Caco-2 (cell line): ENCODE measurements at places on chromosomes 1 and 21.

- no peak for DNase-seq
Measured at GRCh38 chr1:208333676-208334075, 89.5 kb upstream of the PLXNA2 start.

GRCh38 chr1:2189459-2190425, 4.8 kb downstream of the FAAP20 start:
- peak; percentile 94 for DNase-seq

DNA sequence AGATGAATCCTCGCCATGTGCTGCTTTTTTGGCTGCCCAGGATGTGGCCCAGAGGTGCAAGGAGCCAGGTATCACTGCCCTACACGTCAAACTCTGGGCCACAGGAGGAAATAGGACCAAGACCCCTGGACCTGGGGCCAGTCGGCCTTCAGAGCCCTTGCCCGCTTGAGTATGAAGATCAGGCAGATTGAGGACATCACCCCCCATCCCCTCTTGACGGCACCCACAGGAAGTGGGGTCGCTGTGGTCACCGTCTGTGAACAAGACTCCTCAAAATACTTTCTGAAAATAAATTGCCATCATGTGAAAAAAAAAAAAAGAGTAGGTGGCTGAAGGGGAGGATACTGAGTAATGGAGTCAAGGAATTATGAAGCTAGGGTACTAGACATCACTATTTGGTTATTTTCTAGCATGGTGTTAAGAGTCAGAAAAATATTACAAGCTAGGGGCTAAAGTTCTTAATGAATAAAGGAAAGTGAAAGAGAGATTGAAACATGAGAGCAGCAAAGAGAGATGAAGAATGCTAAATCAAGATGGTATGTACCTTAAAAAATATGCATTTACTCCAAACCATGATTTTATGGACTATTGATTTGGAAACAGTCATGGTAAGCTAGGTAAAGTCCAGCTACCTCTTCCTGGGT, 84.9 kb downstream of the CLEC20A start:
- no peak for DNase-seq

GRCh38 chr21:46215436-46216131, 13.0 kb downstream of the LSS start:
- DNase-seq = no peak

- DNase-seq = no peak
Measured at GRCh38 chr1:213973129-213973528, 14.6 kb upstream of the PROX1 start.

DNA sequence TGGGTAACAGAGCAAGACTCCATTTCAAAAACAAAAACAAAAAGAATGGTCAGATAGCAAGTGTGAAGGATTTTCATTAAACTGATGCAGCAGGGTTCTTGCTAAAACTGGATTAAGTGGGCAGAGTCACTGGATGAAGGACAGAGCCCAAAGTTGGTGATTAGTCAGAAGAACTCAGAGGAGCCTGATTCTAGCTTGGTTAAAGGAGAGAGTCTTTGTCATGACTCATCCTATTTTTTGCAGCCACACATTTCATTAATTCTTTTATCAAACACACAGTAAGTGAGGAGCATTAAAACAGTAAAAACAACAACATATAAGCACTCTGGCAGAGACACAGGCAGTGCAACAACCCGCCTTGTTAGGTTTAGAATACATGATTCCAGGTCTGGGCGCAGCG, 56.0 kb upstream of the EDARADD start:
- no peak for DNase-seq

DNA sequence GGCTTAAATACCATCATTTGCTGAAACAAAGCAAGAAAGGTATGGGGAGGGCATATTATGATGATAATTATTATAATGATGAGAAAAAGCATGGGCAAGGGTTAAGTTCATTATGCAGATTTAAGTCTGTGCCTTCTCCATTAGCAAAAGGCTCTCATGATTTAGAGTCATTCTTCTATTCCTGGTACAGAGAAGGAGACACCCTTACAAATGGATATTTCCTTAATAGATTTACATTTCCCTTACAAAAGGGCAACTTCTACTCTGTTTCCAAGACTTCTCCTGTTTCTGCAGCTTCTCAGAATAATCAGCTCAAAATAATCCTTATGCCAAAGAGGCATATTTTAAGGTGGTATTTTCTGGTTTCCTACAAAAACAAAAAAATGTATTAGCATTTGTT, 121.1 kb upstream of the CAMK1G start:
- no peak for DNase-seq

- peak; percentile 46 for DNase-seq
Measured at GRCh38 chr1:56064705-56065104, 514.7 kb downstream of the PLPP3 start.

- no peak for DNase-seq
Measured at GRCh38 chr1:167158111-167158812, 62.4 kb upstream of the POU2F1 start.

- no peak for DNase-seq
Measured at GRCh38 chr1:168709405-168710363, 19.3 kb downstream of the DPT start.

DNA sequence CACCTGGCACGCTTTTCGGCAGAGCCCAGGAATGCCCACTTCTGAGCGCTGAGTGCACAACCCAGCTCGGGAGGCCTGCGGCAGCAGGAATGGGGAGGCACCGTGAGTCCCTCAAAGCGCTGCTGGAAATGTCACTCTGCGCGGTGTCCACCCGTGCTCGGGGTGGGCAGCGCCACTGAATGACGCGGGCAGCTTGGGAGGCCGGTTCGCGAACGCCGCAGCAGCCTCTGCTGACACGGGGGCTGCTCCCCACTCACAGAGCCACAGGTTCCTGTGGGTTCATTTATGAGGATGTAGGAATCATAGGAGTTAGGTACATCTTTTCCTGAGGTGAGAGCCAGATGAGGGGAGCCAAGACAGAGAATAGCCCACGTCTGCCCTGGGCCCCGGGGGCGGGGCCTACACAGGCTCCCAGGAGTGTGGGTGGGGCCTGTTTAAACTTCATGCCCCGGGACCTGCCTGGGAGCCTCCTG, 146.7 kb upstream of the COL6A1 start:
- DNase-seq = no peak
